ENCODE measurements at places on chromosomes 6 and 20.

DNA sequence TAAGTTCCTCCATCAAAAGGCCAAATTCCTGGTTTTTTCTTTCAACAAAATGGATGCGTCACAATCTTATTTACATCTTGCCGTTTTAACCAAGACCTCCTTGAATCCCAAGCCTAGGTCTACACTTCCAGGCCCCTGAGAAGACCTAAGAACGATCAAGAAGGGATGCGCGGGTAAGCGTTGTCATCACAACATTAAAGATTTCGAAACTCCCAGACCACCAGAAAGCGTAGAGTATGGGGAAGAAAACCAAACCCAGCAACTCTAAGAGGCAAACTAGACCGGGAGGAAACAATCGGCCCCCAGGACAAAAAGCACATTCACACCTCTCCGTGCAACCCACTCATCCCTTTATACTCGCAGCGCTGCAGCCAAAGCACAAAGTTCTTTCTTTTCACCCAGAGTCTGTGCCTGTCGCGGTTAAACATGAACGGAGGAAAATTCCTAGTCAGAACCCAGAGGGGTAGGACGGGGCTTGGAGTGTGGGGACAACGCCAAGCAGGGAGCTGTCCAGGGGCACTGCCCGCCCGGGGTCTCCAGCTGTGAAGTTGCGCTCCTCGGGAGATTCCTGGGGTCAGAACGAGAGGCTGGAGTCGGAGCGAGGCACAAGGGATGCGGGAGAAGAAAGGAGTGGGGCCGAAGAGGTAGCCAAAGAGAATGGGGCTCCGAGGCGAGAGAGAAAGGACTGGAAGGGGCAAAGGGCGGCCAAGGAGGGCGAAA lies 725 bp downstream of the OSER1 start:
- DNase-seq = peak; percentile 48

- no peak for DNase-seq
These were observed 178.0 kb upstream of the SASH1 start for GRCh38 chr6:148164645-148165044.

DNA sequence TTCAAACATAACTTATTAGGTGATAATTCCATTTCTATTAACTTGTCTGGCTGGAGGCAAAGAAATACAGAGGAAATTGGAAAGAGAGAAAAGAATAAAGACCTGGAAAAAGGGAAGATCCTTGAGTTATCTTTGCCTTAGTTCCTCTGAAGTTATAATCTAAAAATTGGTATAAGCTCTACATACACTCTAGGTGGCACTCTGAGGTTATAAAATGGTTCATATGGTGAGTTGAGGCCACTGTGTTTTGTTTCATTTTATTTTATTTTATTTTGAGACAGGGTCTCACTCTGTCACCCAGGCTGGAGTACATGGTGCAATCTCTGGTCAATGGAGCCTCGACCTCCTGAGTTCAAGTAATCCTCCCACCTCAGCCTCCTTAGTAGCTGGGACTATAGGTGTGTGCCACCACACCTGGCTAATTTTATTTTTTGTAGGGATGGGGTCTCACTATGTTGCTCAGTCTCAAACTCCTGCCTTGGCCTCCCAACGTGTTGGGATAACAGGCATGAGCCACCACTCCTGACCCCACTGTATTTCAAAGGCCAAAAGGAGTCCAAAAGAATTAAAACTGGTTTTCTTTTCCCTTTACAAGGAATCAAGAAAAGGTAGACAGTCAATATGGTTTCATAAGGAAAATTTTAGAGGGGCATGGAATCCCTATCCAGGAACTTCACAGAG lies 19.4 kb downstream of the GPX6 start:
- DNase-seq = no peak

GRCh38 chr6:100915876-100916275 lies 34.7 kb upstream of the ASCC3 start:
- no peak for DNase-seq

DNA sequence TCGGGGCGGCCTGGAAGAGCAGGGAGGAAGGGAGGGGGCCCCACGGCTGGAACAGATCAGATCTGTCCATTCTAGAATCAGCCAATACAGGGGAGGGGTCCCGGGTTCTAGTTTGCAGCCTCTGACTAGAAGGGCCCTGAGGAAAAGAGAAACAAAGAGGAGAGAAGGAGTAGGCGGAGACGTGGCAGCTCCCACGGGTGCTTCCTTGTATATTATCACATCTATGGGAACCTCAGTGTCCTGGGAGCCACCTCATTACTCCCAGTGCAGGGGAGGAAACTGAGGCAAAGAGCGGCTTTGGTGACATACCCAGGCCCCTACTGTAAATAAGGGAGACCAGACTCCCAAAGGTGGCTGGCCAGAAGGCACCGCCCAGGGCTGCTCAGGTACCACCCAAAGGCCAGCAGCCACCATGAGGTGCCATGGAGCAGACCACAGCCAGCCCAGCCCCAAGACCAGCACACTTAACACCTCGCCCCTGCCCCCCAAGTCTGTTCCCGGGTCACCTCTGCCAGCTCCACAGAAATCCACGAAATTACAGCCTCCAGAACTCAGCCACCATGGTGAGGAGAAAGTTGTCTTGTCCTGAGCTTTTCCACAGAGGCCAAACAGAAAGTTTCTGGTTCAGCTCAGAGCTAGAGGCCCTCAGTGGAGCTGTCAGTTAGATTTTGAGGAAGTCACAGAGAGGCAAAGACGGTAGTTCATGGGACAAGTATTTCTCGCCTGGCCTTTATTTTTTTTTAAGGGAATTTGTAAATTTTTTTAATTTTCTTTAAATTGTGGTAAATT lies 2.1 kb downstream of the ZC3H12D start:
- peak; percentile 35 for DNase-seq

GRCh38 chr6:83901624-83902023 lies 42.1 kb downstream of the CYB5R4 start:
- no peak for DNase-seq
